HFFc6 (cell line): ENCODE measurements at places on chromosomes 3 and 15. TPM values are rescaled to one million over a fixed set of nuclear protein-coding genes. Genes with fewer than 3 reads are reported as not detected.

DNA sequence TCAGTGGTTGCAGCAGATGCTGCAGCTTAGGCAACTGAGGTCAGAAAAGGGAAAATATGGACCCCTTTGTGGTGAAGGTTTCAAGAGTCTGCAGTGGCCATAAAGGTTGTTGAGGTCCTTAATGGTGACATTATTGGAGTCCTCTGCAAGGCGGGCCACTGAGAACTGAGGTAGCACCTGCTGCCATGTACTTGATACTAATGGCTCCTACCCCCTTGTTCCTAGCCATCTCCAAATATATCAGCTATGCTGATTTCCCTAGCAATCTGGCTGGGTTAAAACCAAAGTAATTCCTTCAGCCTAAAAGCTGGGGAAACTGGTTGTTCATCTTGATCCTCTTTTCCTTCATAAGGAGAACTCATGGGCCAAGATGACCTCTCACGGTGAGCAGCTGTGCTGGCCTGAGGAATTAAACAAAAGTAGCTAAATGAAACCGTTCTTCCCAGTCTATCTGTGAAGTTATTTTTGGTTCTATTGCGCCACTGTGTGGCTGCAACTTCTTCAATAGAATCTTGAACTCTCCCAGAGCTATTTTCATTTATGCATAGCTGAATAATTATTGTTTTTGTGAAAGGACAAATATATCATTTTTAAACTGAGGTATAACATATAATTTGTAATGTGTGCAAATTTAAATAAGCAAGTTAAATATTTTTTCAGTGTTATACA is 76.1 kb upstream of the PLSCR4 start:
- peak; percentile 68 for DNase-seq

DNA sequence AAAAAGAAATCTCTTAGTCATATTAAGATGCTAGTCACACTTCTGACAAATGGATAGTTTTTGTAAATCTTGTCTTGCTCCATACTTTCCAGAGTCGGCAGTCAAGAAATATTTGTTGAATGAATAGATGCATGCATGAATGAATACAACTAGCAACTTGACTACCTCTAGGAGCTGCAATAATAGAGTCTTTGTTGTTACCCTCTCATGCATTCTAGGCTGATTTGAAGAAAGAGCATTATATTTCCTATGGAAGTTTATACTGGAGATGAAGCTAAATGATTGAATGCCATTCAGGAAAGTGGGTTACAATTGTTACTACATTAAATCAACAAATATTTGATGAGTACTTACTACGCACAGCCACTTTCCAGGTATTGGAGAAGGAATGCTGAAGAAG is 18.1 kb upstream of the TRAT1 start:
- DNase-seq, result no peak

ATP11B gene
- 50.1 to 59.6 TPM (median 52.5 TPM) in 3 replicates for total RNA-seq

GRCh38 chr15:51692154-51692553 is 10.9 kb downstream of the SCG3 start:
- DNase-seq, result no peak

GRCh38 chr3:156471431-156471830 is 83.5 kb downstream of the SSR3 start:
- no peak for DNase-seq

SPSB4 gene
- total RNA-seq, result not detected in 2 replicates

ADCY5 gene
- 0.12 to 0.48 TPM (median 0.27 TPM) in 3 replicates for total RNA-seq

ATP10A gene
- total RNA-seq, result 29.6 and 33.1 TPM in 2 replicates

DNA sequence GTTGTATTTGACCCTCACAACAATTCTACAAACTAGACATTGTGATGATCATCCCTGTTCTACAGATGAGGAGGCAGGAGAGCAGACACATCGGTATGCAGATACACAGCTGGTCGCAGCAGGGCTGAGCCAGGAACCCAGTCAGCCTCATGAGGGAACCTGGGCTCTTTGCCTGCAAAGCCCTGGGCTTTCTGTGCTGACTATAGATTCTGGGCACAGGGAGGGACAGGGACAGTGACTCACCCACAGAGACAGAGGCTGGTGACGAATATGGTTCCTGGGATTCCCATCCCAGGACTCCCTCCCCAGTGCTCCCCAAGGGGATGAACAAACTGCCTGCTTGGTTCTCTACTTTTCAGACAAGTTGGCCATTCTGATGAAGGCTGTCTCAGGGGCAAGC is 3.8 kb upstream of the CAMP start:
- DNase-seq, result peak; percentile 39

CYP1A2 gene
- not detected in 3 replicates for total RNA-seq

DNA sequence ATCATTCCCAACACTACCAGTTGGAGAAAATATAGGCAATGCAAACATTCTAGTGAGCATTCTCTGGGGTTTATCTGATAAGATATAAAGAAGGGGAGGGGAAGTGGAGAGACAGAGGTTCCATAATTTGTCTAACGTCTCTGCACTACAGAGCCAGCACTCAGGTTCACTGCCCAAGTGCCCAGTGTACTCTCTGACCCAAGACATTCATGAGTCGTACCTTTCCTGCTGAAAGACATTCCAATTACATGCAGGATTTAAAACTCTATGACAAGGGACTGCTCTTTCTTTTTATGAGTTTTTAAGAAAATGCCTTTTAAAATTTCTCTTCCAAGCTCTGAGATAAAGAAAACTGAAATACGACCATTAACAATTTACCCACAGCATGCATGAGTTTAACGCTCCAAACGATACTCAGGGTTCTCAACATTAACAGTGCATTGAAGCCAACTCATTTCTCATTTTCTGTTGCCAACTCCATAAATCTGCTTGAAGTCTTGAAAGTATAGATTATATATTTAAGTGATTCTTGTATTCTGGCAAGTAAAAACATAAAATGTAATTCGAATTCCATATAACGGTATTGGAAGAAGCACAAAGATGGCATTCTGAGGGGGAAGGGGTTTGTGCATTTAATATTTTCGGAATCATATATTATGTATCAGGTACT is 193.4 kb downstream of the SUCLG2 start:
- no peak for DNase-seq

GRCh38 chr15:30940359-30940758 is 36.6 kb downstream of the FAN1 start:
- DNase-seq, result no peak

GRCh38 chr15:40282869-40283614 is at the start of gene ANKRD63:
ANKRD63 (minus strand) TSS chr15:40283064; CDS start chr15:40282586, 478 bp downstream.
- DNase-seq, result no peak

ZBBX gene
- not detected in 3 replicates for total RNA-seq

SLCO3A1 gene
- total RNA-seq, result 5.7 to 15.0 TPM (median 6.3 TPM) in 3 replicates

- no peak for DNase-seq
These were observed 50.0 kb downstream of the CYP19A1 start for GRCh38 chr15:51288143-51289065.

DNA sequence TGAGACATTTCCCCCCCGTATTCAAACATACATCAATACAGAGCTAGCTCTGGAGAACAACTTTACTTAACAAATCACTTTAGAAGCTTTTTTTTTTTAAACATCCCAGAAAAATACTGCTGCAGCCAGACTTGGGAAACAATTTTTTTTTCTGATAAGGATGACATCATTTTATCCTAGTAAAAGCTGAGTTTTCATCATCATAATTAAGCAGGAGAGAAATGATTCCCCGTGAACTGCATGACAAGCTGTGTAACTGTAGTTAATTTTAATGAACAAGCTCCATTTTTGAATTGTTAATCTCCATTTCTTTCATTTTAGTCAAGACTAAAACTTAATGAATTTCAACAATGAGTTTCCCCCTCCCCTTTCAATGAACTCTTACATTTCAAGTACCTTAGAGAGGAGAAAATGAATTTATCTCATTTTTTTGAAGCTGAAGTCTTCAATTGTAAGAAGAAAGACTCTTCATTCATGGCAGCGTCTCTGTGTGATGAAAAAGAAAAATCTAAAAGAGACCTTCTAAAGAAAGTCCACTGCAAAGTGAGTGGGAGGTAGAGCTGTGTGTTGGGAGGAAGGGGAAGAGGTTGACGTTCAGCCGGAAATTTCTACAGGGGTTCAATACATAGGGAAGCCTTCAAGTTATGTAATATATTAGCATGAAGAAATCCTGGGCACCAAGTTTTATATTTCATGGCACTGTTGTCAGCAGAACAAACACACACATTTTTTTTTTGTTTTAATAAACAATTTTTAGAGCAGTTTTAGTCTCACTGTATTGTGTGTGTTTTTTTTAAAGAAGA is 31.7 kb downstream of the HES1 start:
- no peak for DNase-seq

SCG5 gene
- total RNA-seq, result 3.5 to 5.7 TPM (median 3.8 TPM) in 3 replicates

- DNase-seq, result peak; percentile 78
These were observed 228.8 kb upstream of the PEX5L start for GRCh38 chr3:180265551-180265950.

GCNT3 gene
- total RNA-seq, result not detected in 3 replicates

GRCh38 chr3:122957707-122958689 is 69.6 kb downstream of the SEMA5B start:
- DNase-seq, result no peak

- peak; percentile 45 for DNase-seq
These were observed 5.6 kb downstream of the FOXL2 start for GRCh38 chr3:138941259-138941885.

KLHL40 gene
- not detected in 3 replicates for total RNA-seq

GRCh38 chr3:30639937-30640336 is 33.5 kb downstream of the TGFBR2 start:
- DNase-seq, result no peak

DNA sequence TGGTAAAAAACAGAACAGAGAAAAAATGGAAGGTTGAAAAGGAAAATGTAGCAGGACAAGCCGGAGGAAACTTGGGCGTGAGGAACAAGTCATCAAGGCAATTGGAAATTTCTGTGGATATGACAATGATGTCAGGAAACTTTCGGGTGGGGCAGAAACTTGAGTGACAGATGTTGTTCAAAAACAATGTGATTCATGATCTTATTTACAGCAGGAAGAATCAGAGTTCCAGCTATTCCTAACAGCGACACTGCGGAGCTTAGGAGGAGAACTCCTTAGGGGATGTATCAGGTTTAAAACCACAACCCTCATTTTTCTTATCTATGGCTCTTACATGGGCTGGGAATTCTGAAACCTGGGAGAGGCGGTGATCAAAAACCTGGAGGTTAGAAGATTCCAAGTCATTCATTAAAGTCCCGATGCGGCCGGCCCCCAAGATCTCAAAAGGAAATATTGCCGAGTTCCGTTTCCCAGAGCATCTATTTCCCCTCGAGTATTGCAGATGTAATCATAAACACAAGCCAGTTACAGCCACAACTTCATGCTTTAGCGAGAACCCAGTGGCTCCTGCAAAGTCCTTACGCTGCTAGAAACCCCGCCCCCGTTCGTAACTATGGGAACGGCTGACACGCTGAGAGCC is 659 bp upstream of the ARRDC4 start:
- DNase-seq, result no peak

DNA sequence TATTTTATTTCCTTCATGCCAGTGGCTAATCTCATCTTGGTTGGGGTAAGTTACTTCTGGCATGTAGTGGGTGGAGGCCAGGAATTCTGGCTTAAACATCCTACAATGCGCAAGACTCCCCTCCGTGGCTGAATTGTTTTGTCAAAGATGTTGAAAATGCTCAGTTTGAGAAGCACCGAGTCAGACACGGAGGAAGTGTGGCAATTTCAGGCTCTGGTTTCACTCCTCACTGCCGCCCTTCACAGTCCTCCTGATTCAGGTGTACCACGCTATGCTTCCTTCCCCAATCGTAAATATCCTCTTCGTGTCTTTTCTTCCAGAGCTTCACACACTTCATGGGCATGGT is 150.7 kb downstream of the OPA1 start:
- DNase-seq, result no peak

DNA sequence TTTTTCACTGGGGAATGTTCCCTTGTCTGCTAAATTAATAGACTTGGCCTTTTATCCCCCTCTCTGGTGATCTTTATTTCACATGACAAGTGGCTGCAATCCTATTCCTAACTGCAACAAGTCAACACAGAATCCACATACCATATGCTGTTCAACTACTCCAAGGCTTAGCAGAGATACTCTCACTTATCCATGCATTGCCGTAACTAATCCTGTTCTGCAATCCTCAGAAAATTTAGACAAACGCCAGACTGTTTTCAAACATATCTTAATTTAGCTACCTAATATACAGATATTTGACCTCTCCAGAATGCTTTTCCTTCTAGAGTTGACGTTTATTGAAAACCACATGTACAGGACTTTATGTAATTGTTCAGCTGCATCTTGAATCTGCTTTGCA is 37.9 kb downstream of the EID1 start:
- DNase-seq, result no peak

GRCh38 chr3:172213904-172214303 is 174.5 kb downstream of the FNDC3B start:
- no peak for DNase-seq

GRCh38 chr3:95707268-95707667 is 1107.1 kb upstream of the EPHA6 start:
- no peak for DNase-seq

- no peak for DNase-seq
These were observed 23.7 kb downstream of the RIOX2 start for GRCh38 chr3:97948351-97949109.

INO80 gene
- 18.3 to 20.0 TPM (median 18.8 TPM) in 3 replicates for total RNA-seq

GRCh38 chr15:66622591-66623022 is 56.8 kb upstream of the LCTL start:
- DNase-seq, result no peak
